Astrocyte (in vitro differentiated cells and primary cell): ENCODE measurements at places on chromosomes 6 and 20. TPM values are rescaled to one million over a fixed set of nuclear protein-coding genes. Genes with fewer than 3 reads are reported as not detected.

DNA sequence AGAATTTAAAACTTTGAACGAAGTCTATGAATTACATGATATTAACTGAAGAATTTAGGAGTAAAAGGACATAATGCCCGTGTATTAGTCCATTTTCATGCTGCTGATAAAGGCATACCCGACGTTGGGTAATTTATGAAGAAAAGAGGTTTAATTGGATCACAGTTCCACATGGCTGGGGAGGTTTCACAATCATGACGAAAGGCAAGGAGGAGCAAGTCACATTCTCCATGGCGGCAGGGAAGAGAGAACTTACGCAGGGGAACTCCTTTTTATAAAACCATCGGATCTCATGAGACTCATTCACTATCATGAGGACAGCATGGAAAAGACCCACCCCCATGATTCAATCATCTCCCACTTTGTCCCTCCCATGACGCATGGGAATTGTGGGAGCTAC, 210.6 kb downstream of the CD83 start:
- DNase-seq, result no peak
- H3K4me3 ChIP-seq, result no peak overlapping the region
- no peak overlapping the region for H3K27ac ChIP-seq
- no peaks in the 10 kb centered on the region for H3K36me3 ChIP-seq

DNA sequence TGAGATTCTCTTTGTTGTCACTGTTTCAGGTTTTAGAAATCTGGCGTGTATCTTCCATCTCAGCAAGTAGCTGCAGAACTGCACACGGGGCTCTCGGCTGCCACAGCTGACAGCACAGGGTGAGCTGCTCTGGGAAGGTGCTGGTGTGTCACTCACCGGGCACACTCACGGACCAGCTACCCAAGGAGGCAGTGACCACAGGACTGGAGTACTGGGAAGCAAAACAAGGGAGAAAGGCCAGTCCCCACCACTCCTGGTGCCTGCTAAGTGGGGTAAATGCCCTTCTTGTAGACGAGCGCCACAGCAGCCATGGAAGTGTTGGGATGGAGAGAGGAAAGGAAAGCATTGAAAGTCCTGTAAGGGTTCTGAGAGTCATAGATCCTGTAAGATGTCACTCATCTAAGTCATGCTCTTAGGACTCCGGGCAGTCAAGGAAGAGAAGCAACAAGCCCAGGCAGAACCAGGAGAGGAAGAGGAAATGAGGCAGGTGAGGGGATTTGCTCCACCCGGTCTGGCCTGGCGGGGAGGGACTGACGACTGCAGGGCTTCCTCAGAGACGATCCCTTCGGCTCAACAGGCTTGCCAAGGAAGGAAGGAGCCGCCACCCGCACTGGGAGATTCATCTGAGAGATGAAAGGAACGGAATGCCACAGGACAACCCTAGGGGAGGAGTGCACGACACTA, 48.1 kb downstream of the PRDM1 start:
- no peaks in the 10 kb centered on the region for H3K27me3 ChIP-seq
- no peak for DNase-seq
- peaks cover 20% of the 10 kb centered on the region for H3K4me1 ChIP-seq

GRCh38 chr6:122198922-122199321, 200.5 kb upstream of the HSF2 start:
- H3K4me1 ChIP-seq, result no peaks in the 10 kb centered on the region
- no peak overlapping the region for H3K27ac ChIP-seq
- DNase-seq, result no peak
- H3K4me3 ChIP-seq, result no peak overlapping the region
- no peaks in the 10 kb centered on the region for H3K36me3 ChIP-seq
- H3K27me3 ChIP-seq, result no peaks in the 10 kb centered on the region

The PACSIN1 gene
- 0.32 and 0.46 TPM in 2 replicates for total RNA-seq

- H3K27me3 ChIP-seq, result no peaks in the 10 kb centered on the region
- DNase-seq, result no peak
Observed at GRCh38 chr6:43939281-43940070, 169.5 kb downstream of the VEGFA start.
